Midbrain (tissue), 1 donor: ENCODE measurements at places on chromosomes 4 and X.

GRCh38 chr4:138460477-138461414, 218.6 kb upstream of the SLC7A11 start:
- no peak for DNase-seq

DNA sequence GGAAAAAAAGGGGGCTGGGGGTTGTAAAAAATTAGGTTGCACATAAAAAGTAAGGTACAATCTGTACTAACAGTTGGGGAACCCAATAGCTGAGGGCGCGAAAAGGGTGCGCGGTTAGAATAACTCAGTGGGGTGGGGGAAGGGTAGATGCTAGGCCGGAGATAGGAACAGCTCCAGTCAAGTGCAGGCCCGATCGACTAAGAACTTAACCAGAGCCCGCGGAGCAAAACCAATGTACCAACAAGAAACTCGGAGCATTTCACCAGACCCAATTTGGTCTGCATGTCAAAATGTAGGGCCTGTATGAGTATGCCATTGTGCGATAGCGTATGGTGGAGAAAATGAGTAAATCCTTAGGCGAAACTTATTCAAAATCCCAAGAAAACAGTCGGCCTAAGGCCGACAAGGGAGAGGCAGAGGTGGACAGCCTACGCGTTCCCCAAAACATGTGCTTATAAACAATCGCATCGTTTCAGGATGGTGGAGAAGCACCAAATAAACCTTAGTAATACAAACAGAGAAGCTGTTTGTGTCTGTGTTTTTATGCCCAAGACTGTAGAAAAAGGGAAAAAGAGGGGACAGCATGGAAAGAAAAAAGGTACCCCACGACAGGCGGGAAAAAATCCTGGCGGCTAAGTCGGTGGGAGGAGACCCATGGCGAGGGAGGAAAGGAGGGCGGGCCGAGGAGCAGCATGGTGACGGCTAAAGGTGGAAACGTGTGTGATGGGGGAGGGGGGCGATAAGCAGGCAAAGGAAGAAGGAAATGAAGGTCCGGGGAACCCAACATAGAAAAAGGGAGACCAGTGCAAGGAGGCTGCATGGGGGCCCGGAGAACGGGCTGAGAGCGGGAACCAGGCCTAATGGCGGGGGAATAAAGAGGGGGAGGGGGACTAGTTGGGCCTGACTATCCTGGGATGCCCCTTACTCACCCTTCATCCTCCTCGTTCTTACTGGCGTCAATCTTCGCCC, 990 bp downstream of the HNRNPD start:
- peak; percentile 24 for DNase-seq

- no peak for DNase-seq
Observed at GRCh38 chrX:120302434-120302833, 8.8 kb downstream of the TMEM255A start.

GRCh38 chrX:2183193-2183725, 317.5 kb downstream of the DHRSX start:
- no peak for DNase-seq

GRCh38 chr4:55431710-55432336, 36.1 kb downstream of the TMEM165 start:
- no peak for DNase-seq

- no peak for DNase-seq
Observed at GRCh38 chr4:48271626-48272025, 2.0 kb upstream of the TEC start.

GRCh38 chr4:21664355-21664754, 284.2 kb downstream of the KCNIP4 start:
- no peak for DNase-seq

DNA sequence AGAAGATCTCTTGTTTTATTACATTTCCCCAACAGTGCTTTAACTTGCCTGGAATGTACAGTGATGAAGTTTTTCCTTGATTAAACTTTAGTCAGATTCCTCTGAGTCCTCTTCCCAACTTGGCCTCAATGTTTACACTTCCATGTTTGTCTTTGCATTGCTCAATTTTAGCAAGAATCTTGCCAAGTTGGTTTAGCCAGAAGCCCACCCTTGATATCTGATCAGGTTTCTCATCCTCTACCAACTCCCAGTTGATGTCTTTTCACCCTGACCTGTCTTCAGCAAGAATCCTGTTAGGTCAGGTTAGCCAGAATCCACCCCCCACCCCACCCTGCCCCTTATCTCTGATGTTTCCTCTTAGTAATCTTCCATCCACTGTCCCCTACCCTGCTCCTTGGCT, 120.9 kb downstream of the MBNL3 start:
- DNase-seq: no peak

DNA sequence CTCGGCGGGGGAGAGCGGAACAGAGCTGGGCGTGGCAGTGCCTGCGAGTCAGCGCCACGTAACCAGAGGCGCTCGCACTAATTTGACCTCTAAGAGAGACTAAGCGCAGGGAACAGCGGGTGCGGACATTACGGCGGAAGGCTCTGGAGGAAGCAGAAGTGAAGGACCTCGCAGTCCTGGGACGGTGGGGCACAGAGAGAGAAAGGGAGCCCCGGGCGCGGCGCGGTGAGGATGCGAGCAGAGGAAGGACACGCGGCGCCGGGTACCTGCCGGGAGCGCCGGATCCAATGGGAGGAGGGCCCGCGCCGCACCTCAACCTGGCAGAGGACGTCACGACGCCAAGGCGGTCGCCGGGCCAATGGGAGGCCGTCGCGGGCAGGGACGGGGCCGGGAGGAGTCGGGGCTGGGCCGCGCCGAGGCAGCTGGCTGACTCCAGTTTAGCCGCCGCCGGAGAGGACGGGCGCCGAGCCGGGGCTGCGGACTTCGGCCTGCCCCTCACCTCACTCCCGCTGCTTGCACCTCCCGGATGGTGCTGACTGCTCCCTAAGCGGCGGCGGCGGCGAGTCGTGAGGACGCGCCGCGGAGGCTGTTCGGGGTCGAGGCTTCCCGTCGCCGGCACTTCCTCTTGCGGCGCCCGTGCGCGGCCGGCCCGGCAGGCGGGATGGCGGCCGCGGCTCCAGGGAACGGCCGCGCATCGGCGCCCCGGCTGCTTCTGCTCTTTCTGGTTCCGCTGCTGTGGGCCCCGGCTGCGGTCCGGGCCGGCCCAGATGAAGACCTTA, at the start of gene TMEM165:
Gene TMEM165, plus strand, starts transcription at position 429 of the 779 bp plus-strand sequence. Its CDS starts 233 bp downstream, at position 662.
- DNase-seq: peak; percentile 88

- DNase-seq: peak; percentile 25
Observed at GRCh38 chrX:85084770-85085393, 81.2 kb downstream of the APOOL start.

- DNase-seq: no peak
Observed at GRCh38 chr4:19683426-19683825, 568.3 kb upstream of the SLIT2 start.

- no peak for DNase-seq
Observed at GRCh38 chrX:41737065-41737464, 13.1 kb downstream of the GPR82 start.

DNA sequence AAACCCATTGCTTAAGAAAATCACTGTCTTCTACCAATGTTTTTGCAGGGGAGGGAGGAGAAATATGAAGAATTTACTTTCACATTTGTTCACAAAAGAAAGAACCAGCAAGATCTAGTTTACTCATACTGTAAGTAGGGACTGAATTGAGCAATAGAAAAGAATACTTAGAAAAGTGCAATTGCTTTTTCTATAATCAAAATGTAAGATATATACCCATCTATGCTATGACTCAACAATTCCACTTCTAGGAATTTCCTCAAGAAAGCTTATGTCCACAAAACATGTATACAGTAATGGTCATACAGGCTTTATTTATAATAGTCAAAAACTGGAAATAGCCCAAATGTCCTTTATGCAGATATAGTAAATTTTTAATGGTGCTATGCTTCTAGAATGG, 196.4 kb downstream of the LRBA start:
- DNase-seq: no peak

DNA sequence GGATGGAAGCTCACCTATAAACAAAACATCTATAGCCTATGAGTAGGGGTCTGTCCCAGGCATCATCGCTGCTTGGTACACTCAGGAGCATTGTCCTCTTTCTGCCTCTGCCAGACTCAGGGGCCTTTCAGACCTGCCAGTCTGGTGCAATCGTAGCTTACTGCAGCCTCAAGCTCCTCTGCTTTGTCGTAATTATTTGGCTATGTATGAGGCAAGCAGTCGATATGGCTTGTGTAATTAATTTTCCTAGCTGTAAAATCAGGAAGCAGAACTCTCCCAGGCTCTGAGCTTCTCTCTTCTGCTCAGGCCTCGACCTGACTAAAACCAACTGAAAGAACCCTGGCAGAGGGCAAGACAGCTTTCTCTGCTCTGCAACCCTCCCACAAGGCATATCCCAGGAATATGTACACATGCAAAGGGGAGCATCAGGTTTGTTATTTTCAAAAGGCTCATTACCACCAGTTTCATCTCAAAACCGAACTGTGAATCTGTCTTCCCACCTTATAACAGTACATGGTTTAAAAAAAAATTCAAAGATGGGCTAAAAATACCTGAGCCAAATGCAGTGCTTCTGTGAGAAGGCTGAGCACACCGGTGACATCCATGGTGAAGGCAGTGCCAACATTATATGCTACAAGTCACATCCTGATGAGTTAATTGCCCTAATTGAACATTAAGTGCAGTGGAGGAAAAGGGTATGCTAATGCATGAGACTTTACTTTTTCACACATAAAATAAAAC, 309.2 kb upstream of the EMCN start:
- no peak for DNase-seq

DNA sequence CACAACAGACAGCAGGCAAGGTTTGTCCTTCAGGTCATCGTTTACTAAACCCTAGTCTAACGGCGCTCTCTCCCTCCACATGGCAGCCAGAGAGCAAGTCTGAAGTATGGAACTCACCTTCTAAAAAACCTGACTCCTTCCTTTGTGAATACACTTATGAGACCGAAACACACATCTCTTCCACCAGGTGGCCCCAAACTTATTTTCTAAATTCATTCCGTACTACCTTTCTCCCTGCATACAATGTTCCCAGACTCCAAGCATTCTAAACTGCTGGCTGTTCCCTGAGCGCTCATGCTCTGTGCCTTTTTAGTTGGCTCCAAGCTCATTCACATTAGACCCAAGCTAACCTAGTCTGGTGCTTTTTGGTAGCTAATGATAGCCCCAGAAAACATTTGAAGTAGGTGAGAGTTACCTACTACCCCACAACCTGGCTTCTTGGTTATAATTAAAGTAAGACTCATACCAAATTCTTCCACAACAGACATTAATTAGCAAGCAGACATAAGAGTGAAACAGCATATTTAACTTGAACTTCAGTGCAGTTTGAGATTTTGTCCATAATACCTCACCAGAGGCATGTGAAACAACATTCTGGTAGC, 67.6 kb upstream of the DCLK2 start:
- peak; percentile 42 for DNase-seq

- no peak for DNase-seq
Observed at GRCh38 chr4:5774416-5775036, 63.5 kb downstream of the EVC start.

DNA sequence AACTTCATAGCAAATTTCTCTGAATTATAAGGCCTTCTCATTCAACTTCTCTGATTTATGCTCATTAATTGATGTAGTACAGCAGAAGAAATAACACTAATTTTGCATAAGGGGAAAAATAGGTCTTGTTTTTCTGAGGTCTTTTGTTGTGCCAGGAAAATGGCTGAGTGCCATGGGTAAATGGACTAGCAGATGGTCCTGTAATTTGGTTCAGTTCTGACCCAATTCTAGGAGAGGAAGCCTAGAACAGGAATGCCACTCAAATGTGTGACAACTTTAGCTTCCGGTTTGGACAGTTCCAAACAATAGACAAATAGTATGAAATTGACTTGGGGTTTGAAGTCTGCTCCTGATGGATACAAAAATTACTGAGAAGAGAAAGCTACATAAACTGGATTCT, 6.2 kb downstream of the RAB9B start:
- no peak for DNase-seq

DNA sequence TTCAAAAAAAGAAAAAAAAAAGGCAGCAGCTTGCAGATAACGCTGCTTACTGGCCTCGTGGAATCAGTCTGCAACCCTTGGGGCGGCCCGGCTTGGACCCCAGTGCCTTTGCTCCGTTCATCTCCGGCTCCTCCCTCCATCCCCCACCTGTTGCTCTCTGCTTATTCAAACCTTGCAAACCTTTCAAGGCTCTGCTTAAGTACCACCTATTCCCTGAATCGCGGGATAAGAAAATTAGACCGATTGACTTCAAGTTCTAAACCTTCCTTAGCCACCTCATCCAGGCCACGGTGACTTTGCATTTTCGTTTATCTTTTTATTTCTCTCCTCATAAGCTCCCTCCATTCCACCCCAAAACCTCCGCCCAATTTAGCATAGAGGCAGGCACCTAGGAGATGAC, 1.4 kb upstream of the PHKA1 start:
- DNase-seq: no peak

DNA sequence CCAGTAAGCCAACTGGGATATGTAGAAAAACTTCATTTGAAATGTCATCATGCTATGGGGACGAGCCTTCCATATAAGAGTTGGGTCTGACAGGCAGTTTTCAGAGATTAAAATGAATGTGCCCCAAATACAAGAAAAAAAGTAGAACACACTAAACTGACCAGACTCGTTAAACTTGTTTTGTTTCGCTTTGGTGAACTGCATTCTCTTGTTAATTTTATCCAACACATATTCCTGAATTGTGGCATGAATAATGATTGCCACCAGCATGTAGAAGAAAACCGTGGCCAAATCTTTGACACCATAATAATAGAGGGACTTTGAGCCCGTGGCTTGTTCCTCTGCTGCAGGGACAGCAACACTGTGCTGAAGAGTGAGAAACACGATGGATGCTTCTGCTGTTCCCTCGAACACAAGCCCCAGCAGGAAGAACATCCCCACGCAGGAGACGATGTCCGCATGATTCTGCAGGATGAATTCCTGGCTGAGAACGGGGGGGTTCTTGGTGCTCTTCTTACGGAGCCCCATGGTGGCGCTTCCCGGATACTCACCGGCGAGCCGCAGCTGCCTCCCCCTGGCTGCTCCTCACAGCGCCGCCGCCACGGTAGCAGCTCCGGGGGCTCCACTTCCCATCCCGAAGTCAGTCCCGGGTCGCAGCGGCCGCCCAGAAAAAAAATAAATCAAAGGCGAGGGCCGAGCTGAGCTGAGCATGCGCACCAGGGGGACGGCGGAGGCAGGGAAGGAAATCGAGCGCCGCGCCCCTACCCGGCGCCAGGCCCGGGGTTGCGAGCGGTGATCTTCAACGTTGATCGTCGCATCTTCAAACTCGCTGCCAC, at the start of gene TRAM1L1:
Gene TRAM1L1, minus strand, starts transcription at position 711 of the 836 bp plus-strand sequence. Its CDS starts 183 bp downstream, at position 528.
- DNase-seq: peak; percentile 76

GRCh38 chr4:77560170-77560569, 45.5 kb upstream of the CXCL13 start:
- DNase-seq: no peak

- no peak for DNase-seq
Observed at GRCh38 chr4:88130544-88131305, 27.7 kb downstream of the ABCG2 start.
